ENCODE measurements at places on chromosomes 7 and 10.

- DNase-seq = no peak
These were observed 11.5 kb downstream of the EGFR start for GRCh38 chr7:55030314-55030713.

- DNase-seq = no peak
These were observed 80.2 kb downstream of the ALOX5 start for GRCh38 chr10:45454262-45454661.

DNA sequence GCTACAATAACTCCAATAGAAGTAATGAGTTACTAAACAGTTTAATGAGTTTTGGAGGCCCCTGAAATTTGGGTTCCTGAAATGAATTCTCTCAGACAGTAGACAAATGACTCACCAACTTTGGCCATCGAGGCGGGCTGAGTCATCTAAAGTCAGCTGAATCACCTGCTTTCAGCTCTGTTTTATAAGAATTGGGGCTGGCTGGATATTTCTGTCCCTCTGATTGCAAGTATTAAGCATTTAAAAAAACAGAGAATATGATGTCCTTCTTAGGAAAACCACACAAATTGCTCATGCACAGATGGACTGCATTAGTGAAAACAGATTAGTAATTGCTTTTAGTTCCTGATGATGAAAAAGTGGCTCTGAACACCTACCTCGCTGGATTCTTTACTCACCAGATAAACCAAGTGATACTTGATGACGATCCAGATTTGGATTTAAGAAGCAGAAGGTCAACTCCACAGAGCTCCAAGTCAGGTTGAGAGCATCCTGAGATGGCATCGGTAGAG lies 59.1 kb downstream of the ZNF365 start:
- peak; percentile 75 for DNase-seq

DNA sequence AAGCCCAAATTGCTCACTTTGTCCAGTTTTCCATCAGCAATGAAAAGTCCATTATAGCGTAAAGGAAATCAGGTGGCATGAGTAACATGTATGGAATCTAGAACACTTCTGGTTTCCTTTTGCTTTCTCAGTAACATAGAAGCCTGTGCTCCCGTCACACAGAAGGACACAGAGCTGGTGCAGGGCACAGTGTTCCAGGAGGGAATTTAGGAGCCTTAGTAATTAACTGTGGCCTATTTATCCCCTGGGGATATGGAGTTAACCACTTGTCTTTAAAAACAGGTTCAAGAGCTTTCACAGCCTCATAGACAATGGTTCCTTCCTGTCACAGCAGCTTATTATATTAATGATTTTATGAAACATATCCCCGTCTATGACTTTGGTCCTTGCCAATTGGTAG lies 189.9 kb downstream of the NEBL start:
- DNase-seq = no peak

DNA sequence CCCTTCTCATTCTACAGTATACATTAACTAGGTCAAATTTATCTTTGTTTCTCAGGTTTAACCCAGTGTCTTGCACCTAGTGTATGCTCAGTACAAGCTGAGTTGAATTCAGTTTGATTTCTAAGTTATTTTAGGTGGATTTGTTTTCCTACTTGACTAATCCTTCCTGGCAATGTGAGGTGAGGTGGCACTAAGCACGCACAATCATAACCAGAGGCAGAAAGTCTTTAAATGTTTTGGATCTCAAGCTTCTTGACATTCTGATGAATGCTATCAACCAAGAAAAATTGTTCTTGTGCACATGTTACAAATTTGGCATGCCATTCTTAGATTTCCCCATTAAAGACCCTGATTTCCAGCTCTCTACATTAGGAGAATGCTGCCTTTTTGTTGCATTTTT lies 3.2 kb downstream of the BZW2 start:
- no peak for DNase-seq

DNA sequence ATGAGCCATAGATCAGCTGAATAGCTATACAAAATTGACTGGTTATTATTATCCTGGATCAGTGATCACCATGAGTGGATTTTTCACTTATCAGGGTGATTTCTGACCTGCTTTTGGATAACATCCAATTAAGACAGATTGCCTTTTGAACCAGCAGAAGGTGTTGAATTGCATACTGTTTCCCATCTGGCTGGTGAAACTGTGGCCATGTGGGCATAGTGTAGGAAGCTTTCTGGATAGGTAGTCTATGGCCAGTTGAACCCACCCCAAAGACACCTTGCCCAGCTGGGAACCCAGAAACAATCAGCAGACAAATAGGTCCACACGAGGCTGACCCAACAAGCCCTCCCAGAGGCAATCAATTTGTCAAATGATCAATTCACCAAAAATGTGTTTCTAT lies 29.3 kb downstream of the DNAJC12 start:
- no peak for DNase-seq

GRCh38 chr10:103067956-103068355 lies 125.1 kb downstream of the NT5C2 start:
- DNase-seq = no peak

- DNase-seq = no peak
These were observed 25.1 kb upstream of the HK1 start for GRCh38 chr10:69253171-69253570.

- DNase-seq = no peak
These were observed 2.9 kb downstream of the MACROH2A2 start for GRCh38 chr10:70055550-70055949.

- DNase-seq = no peak
These were observed 135.2 kb upstream of the DLX6 start for GRCh38 chr7:96870185-96870584.

DNA sequence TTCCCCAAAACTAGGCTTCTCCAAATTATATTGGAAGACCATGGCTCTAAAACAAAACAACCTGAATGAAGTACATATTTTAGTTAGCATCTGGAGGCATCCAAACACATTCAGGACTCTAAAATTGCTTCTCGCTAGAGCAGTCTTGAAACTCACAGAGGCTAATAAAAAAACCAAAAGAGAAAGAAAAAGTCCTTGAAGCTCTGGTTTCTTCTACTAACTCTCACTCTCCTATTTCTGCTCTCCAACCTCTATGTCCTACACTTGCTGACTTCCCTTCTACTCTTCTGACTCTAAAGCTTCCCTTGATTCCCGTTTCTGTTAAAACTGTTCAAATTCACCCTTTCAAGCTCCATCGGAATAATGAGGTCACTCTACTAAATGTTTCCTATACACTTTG lies 370.7 kb upstream of the HPS1 start:
- no peak for DNase-seq

- no peak for DNase-seq
These were observed 17.8 kb downstream of the VWC2 start for GRCh38 chr7:49791088-49791741.

- no peak for DNase-seq
These were observed 1042.1 kb downstream of the TYW1 start for GRCh38 chr7:68038621-68039314.

- DNase-seq = no peak
These were observed 114.9 kb downstream of the HDAC9 start for GRCh38 chr7:18610331-18610948.

- DNase-seq = no peak
These were observed 141.4 kb downstream of the BUB3 start for GRCh38 chr10:123295644-123296043.

GRCh38 chr7:128422037-128422436 lies 12.3 kb upstream of the IMPDH1 start:
- DNase-seq = no peak

GRCh38 chr10:129877773-129878371 lies 86.2 kb downstream of the EBF3 start:
- DNase-seq = peak; percentile 48

DNA sequence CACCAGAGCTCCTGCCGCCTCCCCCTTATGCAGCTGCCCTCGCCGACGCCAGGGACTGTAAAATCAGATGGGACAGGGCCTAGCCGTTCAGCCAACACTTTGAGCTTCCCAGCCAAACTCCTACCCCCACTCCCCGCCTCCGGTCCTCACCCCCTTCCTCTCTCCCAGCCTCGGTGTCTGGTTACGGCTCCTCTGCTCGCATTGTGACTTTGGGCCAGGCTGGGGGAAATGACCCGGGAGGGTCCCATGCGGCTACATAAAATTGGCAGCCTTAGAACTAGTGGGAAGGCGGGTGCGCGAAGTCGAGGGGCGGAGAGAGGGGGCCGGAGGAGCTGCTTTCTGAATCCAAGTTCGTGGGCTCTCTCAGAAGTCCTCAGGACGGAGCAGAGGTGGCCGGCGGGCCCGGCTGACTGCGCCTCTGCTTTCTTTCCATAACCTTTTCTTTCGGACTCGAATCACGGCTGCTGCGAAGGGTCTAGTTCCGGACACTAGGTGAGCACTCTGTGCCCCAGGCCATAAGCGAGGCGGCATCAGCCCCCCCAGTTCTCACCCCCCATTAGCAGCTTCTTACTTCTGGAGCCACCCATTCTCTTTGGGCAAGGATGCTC lies at the start of gene KAZALD1:
Gene KAZALD1 (plus strand): TSS at position 366 of the 608 bp plus-strand sequence. CDS start 604 bp downstream, outside the sequence.
- no peak for DNase-seq

- peak; percentile 41 for DNase-seq
These were observed at the start of gene INA for GRCh38 chr10:103276896-103277712. TSS of gene INA (plus strand) at chr10:103277138. CDS start at chr10:103277212, 74 bp downstream.

GRCh38 chr7:111678986-111679385 lies 116.7 kb upstream of the IMMP2L start:
- DNase-seq = no peak

GRCh38 chr10:97056003-97056630 lies 129.6 kb downstream of the SLIT1 start:
- no peak for DNase-seq

GRCh38 chr10:114386452-114386851 lies 17.9 kb downstream of the AFAP1L2 start:
- DNase-seq = no peak

- DNase-seq = no peak
These were observed 3.1 kb upstream of the CHST15 start for GRCh38 chr10:124096494-124096893.

- no peak for DNase-seq
These were observed 38.8 kb downstream of the PROSER2 start for GRCh38 chr10:11861811-11862428.
